Hematopoietic multipotent progenitor cell treated with erythropoietin and hydrocortisone succinate and interleukin-3 and kit ligand, for 15 days (in vitro differentiated cells): ENCODE measurements at places on chromosomes 16 and 17.

GRCh38 chr16:9996221-9996620 lies 186.0 kb downstream of the GRIN2A start:
- DNase-seq = no peak

GRCh38 chr17:49946208-49946607 lies 22.8 kb upstream of the DLX4 start:
- DNase-seq = no peak

GRCh38 chr17:34827008-34827407 lies 134.3 kb downstream of the CCT6B start:
- no peak for DNase-seq

DNA sequence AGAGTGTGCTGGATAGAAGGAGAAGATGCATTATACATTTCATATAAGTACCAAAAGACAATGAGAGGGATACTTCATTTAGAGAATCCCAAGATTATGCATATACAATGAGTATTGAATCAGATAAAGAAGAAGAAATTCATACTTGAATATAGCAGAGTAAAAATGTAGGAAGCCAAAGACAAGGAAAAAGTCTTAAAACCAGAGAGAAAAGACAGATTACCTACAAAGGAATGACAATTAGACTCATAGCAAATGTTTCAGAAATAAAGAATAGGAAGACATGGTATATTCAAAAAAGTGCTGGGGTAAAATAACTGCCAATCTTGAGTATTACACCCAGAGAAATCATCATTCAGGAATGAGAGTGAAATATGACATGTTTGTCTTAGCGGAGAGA lies 6.8 kb upstream of the MSI2 start:
- no peak for DNase-seq

GRCh38 chr16:65154321-65154720 lies 32.5 kb upstream of the CDH11 start:
- DNase-seq = no peak

DNA sequence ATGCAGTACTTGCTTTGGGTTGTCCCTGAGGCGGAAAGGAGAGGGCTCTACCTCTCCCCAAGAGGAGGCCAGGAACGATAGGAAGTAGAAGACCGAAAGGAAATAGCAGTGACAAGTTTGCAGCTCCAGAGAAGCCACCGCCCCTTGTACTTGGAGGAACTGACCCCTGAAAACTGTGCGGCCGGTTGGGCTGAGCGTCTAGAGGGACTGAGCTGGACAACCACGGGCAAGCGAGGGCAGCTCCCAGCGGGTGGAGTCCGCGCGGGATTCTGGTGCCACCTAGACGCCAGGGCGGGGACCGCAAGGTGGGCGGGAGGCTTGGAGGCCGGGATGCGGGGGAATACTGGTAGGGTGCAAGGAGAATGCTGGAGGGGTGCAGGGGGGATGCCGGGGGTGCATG lies 1.3 kb upstream of the SLC6A4 start:
- peak; percentile 14 for DNase-seq

- no peak for DNase-seq
These were observed 43.6 kb downstream of the TBC1D16 start for GRCh38 chr17:79991924-79992648.

DNA sequence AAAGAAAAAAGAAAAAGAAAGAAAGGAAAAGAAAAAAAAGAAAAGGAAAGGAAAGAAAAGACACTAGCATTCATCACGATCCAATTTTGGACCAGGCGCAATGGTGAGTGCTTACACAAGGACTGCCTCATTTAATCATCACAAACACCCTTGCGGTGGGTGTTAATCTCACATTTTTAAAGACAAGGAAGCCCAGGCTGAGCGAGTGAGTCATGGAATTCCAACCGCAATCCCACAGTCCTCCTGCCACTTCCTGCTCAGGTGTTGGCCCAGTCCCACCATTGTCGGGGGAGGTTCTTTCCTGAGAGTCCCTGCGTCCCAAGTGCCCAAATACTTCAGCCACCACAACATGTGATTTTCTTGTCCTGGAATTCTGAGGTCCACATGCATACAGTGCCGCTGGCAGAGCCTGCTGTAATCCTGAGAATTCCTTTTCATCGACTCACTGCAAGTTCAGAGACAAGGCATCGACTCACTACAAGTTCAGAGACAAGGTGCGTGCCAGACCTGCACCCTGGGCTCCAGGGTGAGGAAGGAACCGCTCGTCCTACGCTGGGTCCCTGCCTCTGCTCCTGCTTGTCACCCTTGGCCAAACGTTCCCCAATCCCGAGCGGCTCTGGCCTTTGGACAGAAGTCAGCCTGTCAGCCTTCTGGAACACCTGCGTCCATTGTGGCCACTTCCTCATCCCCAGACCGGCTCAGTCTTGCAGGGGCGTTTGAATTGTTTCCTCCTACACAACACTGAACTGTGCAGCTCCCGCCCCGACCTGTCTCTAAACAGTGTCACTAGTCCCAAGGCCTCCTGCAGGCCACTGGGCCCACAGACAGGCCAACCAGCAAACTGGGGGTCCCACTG lies 5.8 kb downstream of the ZG16B start:
- DNase-seq = no peak

- DNase-seq = peak; percentile 71
These were observed 105.1 kb downstream of the CHD9 start for GRCh38 chr16:53159781-53160436.

- DNase-seq = no peak
These were observed 802 bp downstream of the SETD6 start for GRCh38 chr16:58515871-58516767.

DNA sequence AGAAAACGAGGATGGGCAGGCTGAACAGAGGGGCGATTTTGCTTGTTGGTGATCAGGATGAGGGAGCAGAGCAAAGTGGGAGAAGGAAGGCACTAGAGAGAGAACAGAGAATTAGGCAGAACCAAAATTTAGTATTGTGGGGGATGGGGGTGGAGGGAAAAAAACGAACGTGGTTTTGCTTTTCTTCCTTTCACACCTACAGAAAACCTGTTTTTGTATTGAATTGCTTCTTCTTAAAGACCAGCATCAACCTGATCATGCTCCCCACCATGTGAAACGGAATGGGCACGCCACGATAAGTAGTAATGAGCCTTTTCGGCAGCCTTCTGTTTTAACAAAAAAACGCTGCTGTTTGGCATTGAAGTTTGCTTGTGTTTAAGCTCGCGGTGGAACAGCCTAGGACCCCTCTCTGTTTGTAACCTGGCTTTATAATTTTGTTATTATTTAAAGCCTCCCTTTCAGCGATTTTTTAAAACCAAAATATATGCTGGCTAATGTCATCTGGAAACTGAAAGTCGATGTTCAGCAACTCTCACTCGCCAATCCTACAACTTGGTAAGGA lies 36.8 kb downstream of the ERCC4 start:
- no peak for DNase-seq

- no peak for DNase-seq
These were observed 450.4 kb downstream of the MAF start for GRCh38 chr16:79150151-79150550.

DNA sequence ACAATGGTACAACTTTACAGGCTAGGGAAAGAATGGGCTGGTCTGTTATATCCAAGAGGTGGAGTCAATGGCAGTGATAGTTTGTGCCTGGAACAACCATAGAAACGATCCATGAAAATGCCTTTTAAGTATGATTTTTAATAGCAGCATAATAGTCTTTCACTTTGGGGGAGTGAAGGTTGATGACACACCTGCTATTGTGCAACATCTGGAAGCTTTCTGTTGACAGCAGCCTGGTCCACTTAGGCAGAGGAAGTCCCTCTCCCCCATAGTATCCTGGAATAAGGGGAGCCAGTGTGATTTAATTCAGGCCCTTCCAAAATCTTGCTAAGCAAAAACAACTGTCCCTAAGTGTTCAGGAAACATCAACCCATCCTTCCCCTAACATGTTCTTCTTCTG lies 56.3 kb upstream of the HS3ST4 start:
- no peak for DNase-seq

DNA sequence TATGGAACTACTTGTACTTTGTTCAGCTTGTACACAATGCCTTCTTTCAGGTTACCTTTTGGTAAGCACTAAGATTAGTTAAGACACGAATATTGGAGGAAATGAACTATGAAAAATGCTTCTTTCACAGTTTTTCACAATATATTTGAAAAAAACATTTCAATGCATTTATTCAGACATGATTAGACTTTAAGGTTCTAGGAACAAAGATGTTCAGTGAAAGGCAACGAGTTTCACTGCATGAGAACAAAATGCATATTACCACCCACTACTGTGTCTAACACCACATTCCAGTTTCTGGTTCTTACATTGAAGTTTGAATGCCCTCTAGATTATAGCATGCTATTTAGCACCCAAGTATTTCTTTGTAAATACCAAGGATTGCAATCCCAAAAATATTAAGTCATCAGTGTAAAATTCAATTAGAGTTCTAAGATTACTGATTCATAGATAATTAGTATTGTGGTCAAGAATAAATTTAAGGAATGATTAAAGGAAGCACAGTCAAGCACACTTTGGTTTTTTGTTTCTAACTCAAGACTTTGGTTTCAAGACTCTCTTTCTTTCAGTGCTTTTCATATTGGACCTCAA lies 261.7 kb downstream of the CEP112 start:
- DNase-seq = no peak

GRCh38 chr17:78019976-78020716 lies 61.6 kb downstream of the TNRC6C start:
- DNase-seq = no peak

- DNase-seq = peak; percentile 17
These were observed 67.4 kb downstream of the CYB561 start for GRCh38 chr17:63378411-63379375.
